ENCODE measurements at places on chromosomes 2 and 18.

GRCh38 chr2:173741759-173742158, 223.4 kb downstream of the SP3 start:
- no peak for DNase-seq

- DNase-seq = peak; percentile 13
These were observed 58.2 kb downstream of the KDM3A start for GRCh38 chr2:86499326-86499725.

DNA sequence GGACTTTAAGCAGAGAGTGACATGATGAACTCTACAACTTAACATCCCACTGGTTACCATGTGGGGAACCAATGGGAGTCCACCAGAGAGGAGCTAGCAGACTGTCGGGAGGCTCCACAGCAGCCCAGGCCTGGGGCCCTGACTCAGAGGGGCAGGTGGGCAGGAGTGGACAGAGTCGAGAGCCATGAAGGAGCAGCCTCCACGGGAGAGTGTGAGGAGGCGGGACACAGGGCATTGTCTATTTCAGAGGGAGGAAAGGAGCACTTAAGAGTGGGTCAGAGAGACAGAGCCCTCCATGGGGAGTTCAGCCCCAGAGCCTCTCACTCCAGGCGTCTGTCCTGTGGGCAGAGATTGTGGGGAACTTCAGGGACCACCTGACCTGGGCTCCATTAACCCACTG, 118.7 kb downstream of the CYP26B1 start:
- no peak for DNase-seq

DNA sequence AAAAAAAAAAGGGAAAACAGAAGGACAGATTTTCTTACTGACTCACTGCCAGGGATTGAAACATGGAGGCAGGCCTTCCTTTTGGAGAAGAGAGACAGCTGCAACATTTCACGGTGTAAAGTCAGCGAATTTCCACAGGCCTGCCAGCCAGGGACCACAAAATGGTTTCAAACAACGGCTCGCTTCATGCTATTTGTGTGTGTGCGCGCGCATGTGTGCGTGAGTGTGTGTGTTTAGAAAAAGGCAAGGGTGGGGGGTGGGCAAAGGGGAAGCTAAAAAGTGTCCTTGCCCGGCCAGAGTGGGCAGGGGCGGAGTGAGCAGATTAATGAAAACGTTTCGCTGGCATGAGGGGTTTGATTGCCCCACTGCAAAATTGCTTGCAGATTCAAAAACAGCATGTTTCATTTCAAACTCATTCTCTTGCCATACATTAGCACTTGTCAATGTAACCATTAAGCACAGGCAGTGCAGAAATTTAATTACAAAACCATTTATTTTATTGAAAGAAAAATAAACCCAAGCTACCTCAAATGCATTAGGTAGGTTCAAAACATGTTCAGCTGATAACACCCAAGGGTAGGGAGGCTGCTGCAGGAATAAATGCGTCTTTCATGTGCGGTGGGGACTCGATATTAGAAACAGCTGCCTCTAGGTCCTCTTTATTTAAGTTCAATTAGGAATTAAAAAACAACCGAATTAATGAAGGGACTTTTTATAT, 182.1 kb upstream of the SIX2 start:
- DNase-seq = no peak

DNA sequence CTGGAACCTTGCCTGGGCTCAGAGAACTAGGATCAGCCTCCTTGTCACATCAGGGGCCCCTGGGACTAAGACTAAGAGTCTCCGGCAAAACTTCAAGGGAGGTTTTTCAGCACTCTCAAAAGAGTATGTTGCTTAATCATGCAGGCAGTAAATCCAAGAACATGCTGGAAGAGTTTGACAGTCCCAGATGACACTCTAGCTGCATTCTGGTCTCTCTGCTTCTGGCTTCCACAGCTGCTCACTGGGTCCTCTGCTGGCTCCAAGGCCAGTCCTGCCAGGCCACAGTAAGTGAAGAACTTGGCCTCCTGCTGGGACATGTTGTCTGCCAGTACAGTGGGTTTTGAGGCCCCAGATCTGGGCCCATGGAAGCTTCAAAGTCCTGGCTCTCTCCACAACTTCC, 45.2 kb upstream of the IL1RL1 start:
- DNase-seq = no peak

GRCh38 chr2:120013597-120014223, 833 bp downstream of the EPB41L5 start:
- DNase-seq = no peak

DNA sequence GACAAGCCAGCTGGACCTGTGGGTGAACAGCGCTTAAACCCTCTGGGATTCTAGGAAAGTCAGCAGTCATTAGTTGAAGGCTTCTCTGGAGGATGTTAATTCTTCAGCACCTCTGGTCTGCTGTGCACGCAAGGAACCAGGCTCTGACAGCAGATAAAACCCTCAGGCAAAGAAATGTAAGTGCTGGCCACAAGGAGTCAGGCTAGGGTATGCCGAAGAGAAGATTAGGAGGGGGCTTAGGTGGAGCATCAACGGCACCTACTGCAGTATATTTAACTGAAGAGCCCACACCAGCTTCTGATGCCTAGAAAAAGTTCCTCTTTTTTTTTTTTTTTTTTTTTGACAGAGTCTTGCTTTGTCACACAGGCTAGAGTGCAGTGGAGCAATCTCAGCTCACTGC, 304.2 kb upstream of the MC4R start:
- DNase-seq = no peak

DNA sequence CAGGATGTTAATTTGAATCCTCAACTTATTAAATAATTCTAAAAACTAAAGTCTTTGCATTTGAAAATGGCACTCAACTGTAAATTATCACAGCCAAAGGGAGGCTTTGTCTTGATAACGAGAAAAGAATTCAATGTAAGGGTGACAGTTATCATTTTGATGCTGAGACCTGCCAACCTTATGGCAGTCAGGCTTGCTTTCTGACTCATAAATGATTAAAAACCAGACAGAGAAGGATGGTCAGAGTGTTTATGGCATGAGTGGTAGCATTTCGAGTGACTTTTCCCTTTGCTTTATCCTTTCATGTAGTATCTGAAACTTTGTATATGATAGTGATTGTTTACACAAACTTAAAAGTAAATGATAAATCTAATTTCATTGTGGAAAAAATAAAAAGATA, 53.9 kb upstream of the EPC2 start:
- DNase-seq = no peak

- DNase-seq = peak; percentile 66
These were observed 33.5 kb upstream of the SELENOI start for GRCh38 chr2:26312471-26312870.

- no peak for DNase-seq
These were observed 87.6 kb downstream of the METTL8 start for GRCh38 chr2:171345971-171346722.

- DNase-seq = no peak
These were observed 17.9 kb downstream of the MOGAT1 start for GRCh38 chr2:222689322-222689721.

DNA sequence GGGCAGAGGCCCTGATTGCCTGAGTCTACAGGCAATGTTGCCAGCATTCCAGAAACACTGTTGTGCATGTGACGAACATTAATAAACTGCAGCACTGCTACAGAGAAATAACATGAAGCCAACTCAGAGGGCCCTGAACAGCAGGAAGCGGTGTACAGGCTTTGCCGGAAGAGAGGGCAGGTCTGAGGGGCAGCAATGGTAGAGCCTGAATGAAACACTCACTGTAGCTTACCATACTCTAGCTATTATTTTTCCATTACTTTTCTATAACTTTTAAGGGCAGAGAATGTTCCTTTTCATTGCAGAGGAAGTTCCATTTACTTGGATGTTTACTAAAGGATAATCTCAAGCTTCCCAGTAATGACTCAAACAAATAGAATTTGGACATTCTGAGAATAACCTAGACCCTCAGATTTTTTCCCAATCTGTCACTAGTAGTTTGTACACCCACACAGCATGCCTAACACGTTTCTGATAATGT, 150.4 kb downstream of the MTX2 start:
- no peak for DNase-seq
